Activated T-helper 1 cell treated with Interleukin-2 at 50 U/mL for 16 hours (primary cell): ENCODE measurements at places on chromosomes 6 and 20.

GRCh38 chr6:45658958-45659357 is 281.2 kb upstream of the SUPT3H start:
- no peak for DNase-seq

DNA sequence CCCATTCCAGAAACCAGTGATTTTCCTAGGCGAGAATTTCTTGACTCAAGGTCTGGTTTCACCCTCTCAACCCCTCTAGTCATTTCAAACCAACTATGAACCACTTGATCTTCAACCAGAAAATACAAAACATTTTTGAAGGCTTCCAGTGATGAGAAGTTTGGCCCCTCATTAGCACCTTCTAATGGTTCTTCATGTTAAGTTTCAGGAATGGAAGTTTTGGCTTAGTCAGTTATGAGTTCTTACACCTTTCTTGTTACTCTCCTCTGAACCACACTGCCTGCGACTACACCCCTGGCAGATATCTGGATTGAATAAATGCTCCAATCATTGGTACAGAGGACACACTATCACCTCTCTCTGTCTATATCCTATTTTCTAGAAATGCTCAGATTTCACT is 67.2 kb downstream of the GJA10 start:
- no peak for DNase-seq

GRCh38 chr20:54219751-54220426 is 12.0 kb downstream of the PFDN4 start:
- DNase-seq: no peak

- no peak for DNase-seq
Observed at GRCh38 chr20:34294563-34294962, 8.6 kb downstream of the AHCY start.

DNA sequence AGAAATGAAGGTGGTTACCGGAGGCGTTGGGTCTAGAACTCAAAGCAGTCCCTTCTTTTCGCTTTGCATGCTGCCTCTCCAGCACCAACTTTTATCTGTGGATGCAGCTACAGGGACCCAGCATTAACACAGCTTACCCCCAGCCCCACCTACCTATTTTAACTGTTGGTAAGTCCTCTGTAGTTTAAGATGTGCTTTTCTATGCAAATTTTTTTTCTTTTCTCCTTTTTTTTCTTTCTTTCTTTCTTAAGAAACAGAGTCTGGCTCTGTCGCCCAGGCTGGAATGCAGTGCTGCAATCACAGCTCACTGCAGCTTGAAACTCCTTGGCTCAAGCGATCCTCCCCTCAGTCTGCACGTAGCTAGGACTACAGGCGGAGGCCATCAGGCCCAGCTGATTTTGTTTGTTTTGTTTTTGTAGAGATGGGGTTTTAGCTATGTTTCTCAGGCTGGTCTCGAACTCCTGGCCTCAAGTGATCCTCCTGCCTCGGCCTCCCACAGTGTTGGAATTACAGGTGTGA is 6.5 kb upstream of the USP45 start:
- no peak for DNase-seq

DNA sequence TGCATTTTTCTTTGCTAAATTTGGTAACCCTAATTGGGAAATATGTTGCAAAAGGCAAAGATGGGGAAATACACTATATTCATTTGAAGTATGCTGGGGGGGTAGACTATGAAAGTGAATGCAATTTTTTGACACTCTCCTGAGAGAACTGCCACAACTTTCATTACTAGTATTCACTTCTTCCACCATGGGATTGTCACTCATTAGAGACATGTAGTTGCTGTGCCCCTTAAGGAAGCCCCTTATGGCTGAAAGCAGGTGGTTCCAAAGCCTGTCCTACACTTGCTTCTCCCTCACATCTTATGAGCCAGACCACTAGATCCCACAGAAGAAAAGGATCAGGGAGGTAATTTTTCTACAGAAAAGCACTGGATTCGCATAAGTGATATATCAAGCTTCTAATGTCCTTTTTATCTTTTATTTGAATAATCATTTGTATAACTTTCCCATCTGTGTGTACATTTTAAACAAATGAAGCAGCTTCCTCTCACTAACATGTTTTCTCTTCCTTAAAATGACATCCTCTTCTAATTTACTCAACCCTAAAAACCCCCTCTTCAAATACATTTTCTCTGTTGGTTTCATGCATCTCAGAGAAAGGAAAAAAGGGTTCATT is 83.8 kb downstream of the GCLC start:
- DNase-seq: no peak
